Cortex of kidney (tissue), 1 donor: ENCODE measurements at places on chromosomes 5 and 9.

- no peak for DNase-seq
Measured at GRCh38 chr9:122900791-122901190, 4.4 kb downstream of the RC3H2 start.

DNA sequence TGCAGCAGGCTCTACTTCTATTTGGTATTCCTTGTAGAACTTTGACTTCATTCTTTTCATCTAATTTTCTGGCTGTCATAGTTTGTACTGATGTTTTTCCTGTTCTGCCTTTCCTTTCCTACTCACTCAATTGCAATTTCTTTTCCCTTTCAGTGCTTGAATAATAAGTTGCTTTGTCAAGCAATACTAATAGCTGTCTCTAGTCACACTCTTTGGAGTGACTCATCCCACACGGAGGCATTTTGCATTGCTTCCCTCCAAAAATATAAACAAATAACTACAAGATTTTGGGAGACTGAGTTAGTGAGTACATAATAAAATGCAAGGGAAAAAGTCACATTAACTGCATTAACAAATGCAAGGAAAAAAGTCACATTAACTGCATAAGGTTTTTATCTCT lies 465.9 kb downstream of the CDH9 start:
- DNase-seq = no peak

DNA sequence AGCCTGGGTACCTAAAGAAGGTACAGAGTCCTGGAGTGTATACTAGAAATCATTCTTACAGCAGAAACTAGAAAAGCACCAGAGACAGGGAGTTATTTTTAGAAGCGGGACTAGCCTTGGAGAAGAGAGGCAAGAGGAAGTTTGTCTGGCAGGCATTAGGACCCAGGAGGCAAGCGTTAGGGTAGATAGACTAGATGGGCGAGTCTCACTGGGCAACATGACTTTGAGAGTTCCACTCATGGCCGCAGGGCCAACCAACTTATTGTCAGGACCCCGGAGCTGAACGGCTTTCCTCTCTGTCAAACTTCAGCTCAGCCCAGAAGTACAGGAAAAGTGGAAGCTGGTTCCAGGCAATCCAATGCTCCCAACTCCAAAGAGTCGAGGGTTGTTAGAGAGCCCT lies 34.1 kb upstream of the NPR3 start:
- DNase-seq = no peak

DNA sequence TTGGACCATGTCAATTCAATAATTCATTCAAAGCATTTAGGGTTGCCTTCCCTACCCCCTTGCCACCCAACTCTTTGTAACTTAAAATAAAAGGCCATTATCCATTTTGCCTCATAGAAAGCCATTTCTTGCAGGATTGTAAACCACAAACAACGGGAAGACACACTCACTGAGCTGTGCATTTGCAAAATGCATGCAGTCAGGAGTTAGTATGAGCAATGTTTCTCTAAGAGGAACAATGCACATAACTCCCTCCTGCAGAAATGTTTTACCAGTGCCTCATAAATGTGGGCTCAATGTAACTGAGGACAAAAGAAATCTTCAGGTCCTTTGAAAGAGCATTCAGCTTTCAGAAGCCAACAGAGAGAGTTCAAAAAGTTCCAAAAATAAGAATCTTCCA lies 98.5 kb upstream of the ABCA1 start:
- DNase-seq = no peak
